ENCODE measurements at places on chromosomes 5 and 9.
A peak's percentile ranks its signal among the peaks of the same experiment; 100 is the strongest.

GRCh38 chr9:113150670-113151611 is at the start of gene SLC31A2:
Gene SLC31A2 (plus strand): TSS chr9:113151007. CDS start chr9:113151075, 68 bp downstream.
- peak; percentile 69 for DNase-seq

GRCh38 chr5:134840811-134841210 is 5.0 kb upstream of the C5orf24 start:
- no peak for DNase-seq

- no peak for DNase-seq
These were observed 401.3 kb downstream of the MTRR start for GRCh38 chr5:8270246-8270645.

GRCh38 chr5:616484-617039 is 4.4 kb downstream of the CEP72 start:
- DNase-seq: no peak

DNA sequence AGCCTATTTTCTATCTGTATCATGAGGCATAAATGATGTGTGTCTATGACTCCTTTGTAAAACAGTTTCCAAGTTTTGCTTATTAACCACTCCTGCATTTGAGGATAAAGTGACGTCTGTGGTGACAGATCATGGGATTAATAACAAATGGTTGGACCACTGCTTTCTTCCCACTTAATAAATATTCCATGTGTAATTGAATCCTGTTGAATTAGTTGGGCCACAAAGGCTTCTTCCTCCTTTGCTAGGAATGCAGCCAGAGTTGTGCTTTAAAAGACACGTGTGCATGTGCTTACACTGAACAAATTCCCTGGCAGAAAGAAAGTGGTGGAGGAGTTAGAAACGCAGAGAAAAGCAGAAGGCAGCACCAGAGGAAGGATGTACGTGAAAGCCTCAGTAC is 150.2 kb downstream of the ACTBL2 start:
- no peak for DNase-seq

DNA sequence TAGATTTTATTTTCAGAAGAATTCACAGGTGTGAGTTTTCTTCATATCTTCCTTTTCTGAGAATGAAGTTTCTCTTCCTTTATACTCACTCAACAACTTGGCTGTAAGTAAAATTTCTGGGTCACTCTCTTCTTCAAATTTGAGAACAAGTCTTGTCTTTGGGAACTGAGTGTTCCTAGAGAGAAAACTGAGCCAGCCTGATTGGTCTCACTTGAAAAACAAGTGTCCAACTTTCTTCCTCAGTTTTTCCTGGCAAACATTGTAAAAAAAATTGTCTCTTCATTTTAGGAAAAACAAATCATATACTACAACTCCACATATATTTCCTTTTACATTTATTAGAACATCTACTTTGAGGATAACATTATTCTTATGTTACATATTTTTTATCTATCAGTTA is 156.1 kb upstream of the GHR start:
- DNase-seq: no peak

GRCh38 chr5:2919310-2920018 is 168.0 kb upstream of the IRX2 start:
- no peak for DNase-seq

GRCh38 chr9:133677126-133678010 is 41.2 kb downstream of the DBH start:
- peak; percentile 30 for DNase-seq

DNA sequence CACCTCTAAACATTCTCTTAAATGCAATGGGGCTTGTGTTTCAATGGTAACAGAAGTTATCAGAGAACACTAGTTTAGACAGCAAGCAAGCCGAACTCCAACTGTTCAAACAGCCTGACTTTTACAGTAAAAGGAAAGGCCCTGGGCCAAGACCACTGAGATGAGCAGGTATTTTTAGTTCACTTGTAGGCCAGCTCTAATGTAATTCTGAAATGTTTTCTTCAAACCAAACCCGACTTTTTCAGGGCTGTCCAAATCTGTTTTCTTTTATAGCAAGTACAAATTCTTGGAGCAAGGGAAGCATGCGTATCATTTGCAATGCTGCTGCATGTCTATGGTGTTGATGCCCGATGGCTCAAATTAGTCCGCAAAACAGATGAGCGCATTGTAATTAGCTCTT is 192.9 kb downstream of the SLF1 start:
- DNase-seq: no peak

DNA sequence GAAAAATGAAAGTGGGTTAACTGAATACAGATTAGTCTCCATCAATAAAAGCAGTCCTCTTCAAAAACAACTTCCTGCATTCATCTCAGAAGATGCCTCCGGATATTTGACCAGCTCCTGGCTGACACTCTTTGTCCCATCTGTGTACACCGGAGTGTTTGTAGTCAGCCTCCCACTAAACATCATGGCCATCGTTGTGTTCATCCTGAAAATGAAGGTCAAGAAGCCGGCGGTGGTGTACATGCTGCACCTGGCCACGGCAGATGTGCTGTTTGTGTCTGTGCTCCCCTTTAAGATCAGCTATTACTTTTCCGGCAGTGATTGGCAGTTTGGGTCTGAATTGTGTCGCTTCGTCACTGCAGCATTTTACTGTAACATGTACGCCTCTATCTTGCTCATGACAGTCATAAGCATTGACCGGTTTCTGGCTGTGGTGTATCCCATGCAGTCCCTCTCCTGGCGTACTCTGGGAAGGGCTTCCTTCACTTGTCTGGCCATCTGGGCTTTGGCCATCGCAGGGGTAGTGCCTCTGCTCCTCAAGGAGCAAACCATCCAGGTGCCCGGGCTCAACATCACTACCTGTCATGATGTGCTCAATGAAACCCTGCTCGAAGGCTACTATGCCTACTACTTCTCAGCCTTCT is 16.6 kb downstream of the F2R start:
- DNase-seq: no peak

DNA sequence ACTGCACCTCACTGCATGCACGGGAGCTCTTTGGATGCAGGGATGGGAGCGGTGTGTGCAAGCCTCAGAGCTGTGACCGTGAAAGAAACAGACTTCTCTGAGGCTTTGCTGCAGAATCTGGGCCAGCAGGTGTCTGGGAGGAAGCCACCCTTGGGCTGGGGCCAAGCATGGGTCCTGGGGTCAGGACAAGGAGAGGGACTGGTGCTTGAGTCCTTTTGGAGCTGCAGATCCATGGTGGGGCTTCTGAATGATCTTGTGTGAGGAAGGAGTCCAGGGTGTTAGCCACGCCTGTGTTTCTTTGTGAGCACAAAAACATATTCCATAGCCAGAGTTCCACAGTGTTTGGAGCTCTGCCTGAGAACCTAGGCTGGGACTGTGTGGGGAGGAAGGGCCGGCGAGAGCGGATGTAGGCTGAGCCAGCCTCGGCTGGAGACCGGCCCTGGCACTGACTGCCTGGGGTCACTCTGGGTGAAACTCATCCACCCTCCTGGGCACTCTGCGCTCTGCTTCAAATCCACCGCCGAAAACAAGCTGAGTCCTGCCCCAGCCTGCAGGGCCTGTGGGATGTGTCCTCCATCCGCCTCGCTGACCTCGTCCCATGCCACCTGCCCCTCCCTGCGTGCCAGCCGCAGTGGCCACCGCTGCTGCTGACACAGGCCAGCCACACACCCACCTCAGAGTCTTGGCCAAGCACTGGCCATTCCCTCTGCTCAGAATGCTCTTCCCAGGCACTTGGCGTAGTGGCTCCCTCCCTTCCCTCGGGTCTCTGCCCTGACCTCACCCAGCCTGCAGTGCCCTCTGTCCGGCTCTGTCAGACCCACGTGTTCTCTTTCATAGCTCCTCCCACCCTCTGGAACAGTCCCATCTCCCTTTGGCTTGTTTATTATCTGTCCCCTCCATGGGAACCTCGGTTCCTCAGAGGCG is 26.7 kb downstream of the ERGIC1 start:
- no peak for DNase-seq

DNA sequence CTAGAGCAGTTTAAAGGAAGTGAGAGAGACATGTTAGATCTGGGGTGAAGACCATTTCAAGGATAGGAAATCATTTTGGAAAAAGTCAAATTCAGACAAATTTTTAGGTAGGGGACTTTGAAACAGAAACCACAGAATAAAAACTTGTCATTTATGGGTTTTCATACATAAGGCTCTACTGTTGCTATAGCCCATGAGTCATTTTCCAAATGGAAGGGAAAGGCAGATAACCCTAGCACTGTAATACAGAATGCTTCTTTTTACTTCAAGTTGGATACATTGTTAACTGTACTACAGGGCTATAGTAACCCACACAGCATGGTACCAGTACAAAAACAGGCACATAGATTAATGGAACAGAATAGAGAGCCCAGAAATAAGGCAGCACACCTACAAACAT is 455.4 kb downstream of the EBF1 start:
- no peak for DNase-seq

GRCh38 chr5:96957254-96958049 is 21.6 kb downstream of the LNPEP start:
- no peak for DNase-seq
